AG08395 (cell line): ENCODE measurements at places on chromosomes 7 and 10.

DNA sequence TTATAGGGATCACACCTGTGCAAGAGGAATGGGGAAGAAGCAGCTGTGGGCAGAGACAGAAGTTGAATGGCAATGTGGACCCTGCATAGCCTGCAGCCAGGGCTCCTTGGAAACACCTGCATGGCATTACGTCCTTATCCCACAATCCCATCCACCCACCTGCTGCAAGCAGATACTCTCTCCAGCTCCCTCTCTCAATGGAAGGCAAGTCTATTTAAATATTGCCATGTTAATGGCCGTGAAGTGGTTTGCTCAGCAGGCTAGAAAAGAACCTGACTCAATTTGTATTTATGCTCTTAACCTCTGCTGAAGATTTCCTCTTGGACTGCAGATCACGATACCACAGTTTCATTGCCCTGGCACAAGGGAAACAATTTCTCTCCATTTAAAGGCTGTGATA is 417.0 kb downstream of the TYW1 start:
- DNase-seq = no peak

DNA sequence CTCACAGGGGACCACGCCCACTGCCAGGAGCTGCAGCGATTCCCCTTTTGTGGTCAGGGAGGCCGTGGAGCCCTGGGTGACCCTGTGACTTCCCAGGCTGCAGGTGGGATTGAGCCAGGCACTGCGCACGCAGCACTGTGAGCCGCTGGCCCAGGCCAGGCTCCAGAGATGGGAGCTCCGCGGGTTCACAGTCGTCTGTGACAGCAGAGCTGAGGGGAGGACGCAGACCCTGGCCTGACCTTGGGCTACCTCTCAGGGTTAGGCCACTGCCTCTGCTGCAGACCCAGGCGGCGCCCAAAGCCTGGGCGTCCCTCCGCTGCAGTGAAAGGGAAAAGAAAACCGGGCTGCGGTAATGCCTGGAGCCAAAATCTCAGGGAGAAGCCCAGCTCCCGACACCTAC is 107.5 kb upstream of the GPR26 start:
- no peak for DNase-seq

- DNase-seq = no peak
Observed at GRCh38 chr10:28833313-28833712, 156.0 kb downstream of the BAMBI start.

DNA sequence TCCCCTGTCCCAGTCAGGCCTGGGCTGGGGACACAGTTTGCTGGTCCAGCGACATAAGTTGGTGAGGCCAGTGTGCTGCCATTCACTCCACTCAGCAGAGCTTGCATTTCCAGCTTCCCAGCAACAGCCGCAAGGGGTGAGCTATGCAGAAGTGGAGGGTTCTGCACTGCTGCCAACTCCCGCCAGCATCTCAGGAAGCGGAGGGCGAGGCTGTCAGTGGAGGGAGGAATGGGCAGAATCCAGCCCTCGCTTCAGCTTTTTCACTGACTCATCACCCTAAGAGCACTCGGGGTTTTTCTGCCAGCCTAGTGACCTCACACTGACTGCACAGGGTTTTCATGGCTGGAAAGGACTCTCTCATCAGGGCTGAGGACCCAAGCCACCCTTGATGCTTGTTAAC is 625.1 kb upstream of the MKI67 start:
- DNase-seq = peak; percentile 12

- no peak for DNase-seq
Observed at GRCh38 chr10:77881636-77882035, 44.9 kb downstream of the DLG5 start.

- no peak for DNase-seq
Observed at GRCh38 chr10:121566755-121567154, 31.5 kb downstream of the FGFR2 start.

DNA sequence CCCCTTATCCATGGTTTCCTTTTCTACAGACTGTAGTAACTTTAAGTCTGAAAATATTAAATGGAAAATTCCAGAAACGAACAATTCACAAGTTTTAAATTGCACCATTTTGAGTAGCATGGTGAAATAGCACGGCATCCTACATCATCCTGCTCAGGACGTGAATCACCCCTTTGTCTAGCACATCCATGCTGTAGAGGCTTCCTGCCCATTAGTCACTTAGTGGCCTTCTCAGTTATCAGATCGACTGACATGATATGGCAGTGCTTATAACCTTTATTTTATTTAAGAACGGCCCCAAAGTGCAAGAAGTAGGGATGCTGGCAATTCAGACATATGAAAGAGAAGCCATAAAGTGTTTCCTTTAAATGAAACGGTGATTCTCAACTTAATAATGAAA is 82.7 kb downstream of the CPXM2 start:
- peak; percentile 78 for DNase-seq

- DNase-seq = no peak
Observed at GRCh38 chr7:23306936-23307521, 7.9 kb downstream of the MALSU1 start.

DNA sequence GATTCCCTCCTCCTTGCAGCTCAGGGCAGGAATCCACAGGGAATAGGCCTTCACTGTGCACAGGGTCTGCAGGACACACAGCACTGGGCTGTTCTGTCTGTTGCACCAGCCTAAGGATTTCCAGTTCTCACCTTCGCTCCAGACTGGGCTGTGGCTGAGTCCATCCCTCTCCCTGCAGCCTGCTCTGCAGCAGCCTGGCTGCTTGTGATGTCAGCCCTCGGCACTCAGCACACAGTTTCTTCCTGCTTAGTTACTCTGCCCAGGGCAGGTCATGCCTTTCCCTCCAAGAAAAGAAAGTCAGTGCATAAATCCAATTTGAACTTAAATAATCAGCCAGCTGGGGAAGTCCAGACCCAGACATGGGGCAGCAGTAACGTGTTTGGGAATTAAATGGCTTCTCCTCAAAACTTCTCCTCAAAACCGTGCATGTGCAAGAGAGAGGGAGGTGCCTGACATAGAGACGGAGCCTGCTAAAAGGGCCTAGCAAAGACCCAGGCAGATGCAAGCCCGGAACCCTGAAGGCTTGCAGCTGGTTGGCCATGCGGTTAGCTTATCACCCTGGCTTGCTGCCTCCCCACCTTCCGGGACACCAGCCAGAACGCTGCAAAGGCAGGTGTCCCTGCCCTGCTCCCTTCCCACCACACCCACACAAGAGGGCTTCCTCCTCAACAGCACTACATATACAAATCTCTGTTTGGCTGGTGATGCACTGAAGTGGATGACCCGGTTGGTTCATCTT is 10.9 kb upstream of the GDF2 start:
- no peak for DNase-seq

DNA sequence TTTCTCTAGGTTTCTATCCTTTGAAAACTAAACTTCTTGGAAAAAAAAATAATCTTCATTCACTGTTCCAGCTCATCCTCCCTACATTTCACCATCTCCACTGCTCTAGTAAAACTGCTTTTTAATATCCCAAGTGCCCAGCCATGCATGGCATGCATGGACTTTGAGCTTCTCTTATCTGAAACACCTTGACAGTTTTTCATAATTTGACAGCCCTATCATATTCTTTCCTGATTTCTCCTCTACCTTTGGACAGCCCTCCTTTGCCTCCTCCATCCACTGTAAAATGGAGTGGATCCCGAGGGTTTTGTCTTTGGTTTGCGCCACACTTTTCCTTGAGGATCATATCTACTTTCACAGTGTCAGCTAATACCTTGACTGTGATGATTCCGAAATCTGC is 212.8 kb downstream of the ANK3 start:
- no peak for DNase-seq

DNA sequence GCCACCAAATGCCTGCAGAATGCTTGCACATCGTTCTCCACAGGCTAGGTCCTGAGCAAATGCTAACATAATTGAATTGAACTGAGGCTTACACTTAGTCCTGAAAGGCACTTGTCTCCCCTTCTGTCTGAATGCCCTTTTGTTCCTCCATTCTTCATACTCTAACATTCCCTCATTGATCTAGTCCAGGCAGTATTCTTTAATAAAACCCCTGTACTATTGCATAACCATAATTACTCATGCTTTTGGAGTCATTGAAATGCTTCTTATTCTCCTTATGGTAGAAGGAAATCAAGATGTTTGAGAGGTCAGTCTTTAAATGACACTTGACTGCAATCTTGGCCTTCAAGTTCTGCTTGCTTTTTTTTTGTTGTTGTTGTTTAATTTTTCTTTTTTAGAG is 7.1 kb downstream of the PI4K2A start:
- peak; percentile 47 for DNase-seq

GRCh38 chr10:74677951-74678350 is 148.4 kb upstream of the KAT6B start:
- DNase-seq = no peak

GRCh38 chr10:77249901-77250459 is 387.6 kb downstream of the KCNMA1 start:
- no peak for DNase-seq

DNA sequence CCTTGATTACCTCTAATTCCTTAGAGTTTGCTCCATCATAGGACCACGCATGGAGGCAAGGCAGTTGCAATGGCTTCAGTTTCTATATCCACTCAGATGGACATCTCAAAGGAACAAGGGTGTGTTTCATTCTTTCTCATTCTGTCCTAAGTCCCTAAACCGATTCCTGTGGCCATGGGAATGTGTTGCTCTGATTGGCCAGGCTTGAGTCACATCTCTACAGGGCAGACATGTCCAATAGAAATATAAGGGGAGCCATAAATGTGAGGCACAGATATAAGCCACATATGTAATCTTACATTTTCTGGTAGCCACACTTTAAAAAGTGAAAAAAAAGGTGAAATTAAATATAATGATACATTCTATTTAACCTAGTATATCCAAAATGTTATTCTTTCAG is 16.9 kb upstream of the DLD start:
- no peak for DNase-seq

- no peak for DNase-seq
Observed at GRCh38 chr7:141076377-141076776, 2.5 kb downstream of the TMEM178B start.

DNA sequence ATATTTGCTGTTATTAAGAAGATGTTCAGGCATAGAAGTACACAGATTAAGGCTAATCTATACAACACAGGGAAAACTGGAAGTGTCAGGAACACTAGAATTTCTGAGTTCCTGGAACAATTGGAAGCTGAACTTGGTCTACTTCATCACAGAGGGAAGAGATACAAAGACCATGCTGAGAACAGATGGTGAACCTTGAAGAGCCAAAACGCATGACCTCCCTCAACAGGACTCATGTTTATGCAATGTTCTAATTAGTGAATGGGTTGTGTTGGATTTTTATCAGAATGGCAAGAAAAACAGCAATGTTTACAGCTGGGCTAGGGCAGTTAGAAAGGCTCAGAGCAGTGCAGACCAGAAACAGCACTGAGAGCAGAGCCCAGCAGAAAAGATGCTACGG is 94.9 kb downstream of the SFMBT2 start:
- DNase-seq = no peak

GRCh38 chr10:106175760-106176377 is 988.6 kb downstream of the SORCS1 start:
- peak; percentile 9 for DNase-seq

DNA sequence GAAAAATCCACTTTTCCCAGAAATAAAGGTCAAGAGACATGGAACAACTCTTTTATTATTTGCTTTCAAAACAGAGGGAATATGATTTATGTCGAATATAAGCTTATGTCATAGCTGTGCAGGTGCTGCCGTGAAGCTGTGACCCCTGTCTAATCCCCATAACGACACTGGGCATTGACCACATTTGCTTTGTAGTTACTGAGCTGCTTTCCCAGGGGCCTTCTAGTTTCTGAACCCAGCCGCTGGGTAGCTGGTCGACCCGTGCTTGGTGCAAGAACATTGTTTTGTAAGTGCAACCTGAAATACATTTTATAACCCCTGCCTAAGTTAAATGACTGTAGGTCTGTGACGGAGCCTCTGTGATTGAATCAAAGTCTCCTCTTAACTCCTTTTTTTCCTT is 144.9 kb upstream of the HDAC9 start:
- DNase-seq = no peak

DNA sequence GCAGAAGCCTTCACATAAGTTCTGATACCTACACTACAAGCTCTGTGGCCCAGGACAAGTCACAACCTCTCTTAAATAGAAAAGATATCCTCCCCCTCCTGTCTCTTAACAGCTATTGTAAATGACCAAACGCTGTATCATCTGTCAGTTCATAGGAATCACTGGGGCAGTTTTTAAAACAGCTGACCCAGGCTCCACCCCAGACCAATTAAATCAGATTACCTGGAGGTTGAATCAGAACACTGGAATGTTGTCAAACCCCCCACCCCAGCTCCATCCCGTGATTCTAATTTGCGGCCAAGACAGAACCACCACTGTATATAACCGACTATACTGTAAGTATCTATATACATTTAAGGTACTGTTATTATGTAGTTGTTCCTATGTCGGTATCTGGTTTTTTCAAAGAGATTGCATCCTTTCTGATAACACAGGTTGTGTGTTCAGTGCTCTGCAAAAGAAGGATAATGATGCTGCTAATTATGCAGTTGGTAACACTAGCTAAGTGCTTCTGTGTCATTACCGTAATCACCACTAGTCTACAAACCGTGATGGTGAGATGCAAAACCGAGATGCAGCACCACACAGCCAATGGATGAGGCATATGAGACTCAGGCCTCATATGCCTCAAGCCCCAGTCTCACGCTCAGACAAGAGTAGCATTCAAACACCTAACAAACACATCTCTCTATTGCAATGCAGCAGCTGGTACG is 47.4 kb downstream of the TNS3 start:
- DNase-seq = no peak

GRCh38 chr7:36855330-36855729 is 131.0 kb upstream of the AOAH start:
- no peak for DNase-seq

- no peak for DNase-seq
Observed at GRCh38 chr7:31000779-31001178, 37.0 kb downstream of the GHRHR start.

- DNase-seq = no peak
Observed at GRCh38 chr7:12322903-12323300, 80.8 kb downstream of the VWDE start.

DNA sequence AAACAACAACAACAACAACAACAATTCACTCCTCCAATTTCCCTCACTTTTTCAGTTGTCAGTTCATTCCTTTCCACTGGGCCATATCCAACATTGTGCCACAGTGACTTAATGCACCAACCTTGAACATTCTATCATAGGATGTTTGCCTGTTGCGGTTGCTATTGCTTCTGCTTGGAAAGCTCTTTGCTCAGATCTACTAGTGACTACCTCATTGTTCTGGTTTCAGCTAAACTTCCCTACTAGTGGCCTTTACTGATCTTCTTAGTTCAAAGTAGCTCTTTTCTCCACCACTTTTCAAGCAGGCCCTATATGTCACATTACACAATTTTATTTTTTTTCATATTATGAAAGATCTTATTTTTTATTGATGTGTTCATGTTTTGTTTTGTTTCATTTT is 9.8 kb upstream of the STEAP4 start:
- DNase-seq = no peak

GRCh38 chr10:125221716-125222115 is 61.4 kb upstream of the CTBP2 start:
- no peak for DNase-seq

- peak; percentile 70 for DNase-seq
Observed at GRCh38 chr10:82742478-82742877, 867.5 kb downstream of the NRG3 start.

DNA sequence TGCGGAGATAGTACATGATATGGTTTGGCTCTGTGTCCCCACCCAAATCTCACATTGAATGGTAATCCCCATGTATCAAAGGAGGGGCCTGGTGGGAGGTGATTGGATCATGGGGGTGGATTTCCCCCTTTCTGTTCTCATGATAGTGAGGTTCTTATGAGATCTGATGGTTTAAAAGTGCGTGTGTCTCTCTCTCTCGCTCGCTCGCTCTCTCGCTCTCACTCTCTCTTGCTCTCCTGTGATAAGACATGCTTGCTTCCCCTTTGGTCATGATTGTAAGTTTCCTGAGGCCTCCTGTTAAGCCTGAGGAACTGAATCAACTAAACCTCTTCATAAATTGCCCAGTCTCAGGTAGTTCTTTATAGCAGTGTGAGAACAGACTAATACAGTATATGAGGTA is 171.9 kb downstream of the NSUN6 start:
- DNase-seq = no peak
